Stimulated activated CD8-positive, alpha-beta memory T cell treated with anti-CD3 and anti-CD28 coated beads, Interleukin-7, amount 100 ng/mL, for 48 hours (primary cell): ENCODE measurements at places on chromosomes 3 and 15.

DNA sequence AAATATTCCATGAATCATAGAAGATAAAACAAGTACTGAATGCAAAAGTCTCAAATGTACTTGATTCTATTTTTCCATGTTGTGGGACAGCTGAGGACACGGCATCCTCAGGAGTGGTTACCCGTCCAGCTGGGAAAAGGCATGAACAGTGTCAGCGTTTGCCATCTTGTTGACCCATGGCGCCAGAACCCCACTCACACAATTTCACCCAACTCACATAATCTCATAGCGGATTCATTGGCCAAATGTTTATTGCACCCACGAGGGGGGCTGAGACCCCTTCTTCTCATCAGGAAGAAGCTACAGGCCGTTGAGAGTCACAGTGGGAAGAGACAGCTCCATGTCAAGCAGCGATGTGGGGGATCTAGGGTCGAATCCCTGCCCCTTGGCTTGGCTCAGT, 72.9 kb downstream of the OCA2 start:
- DNase-seq, result no peak

- DNase-seq, result no peak
These were observed 63.6 kb downstream of the SMAD6 start for GRCh38 chr15:66765478-66766281.

DNA sequence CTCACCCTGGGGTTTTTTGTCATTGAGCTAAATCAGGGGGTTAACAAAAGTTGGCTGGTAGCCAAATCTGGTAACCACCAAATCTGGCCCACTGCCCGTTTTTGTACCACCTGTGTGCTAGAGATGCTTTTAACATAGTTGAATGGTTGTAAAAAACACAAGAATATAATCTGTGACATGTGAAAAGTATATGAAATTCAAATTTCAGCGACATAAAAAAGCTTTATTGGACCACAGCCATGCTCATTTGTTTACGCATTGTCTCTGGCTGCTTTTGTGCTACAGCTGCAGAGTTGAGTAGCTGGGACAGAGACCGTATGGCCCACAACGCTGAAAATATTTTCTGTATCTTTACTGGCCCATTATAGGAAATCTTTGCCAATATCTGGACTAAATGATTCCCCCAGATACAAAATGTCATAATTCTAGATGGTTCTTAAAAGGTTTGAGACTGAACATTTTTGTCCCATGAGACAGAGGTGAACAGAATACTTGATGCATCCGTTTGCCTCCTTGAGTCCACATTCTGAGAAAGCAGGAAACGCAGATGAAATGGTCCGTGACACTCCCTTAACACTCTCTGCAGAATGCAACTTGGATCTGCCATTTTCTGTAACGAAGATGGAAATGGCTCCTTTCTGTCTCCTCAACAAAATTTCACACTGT, 120.9 kb upstream of the PDZRN3 start:
- no peak for DNase-seq

DNA sequence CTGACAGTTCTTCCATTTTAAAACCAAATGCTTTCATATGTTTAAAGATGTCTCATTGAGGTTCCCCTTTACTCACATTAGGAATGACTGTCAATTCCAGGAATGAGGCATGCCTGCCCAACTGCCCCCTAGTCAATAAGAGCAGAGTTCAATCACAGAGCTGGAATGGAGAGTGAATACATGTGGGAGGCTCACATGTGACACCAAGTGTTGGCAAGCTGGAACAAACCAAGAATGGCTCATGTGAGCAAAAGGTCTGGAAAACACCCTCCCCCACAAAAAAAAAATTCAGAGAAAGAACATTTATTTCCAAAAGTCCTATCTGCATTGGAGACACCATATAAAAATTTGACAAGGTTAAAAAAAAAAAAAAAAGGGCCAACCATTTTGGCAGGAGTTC, 3.7 kb downstream of the PBRM1 start:
- no peak for DNase-seq

GRCh38 chr3:79773291-79773690, 5.5 kb upstream of the ROBO1 start:
- no peak for DNase-seq

- no peak for DNase-seq
These were observed 52.4 kb downstream of the HEG1 start for GRCh38 chr3:125003369-125003853.

- no peak for DNase-seq
These were observed 15.3 kb upstream of the UNC13C start for GRCh38 chr15:53962646-53963561.

GRCh38 chr3:8220291-8220690, 281.3 kb upstream of the LMCD1 start:
- no peak for DNase-seq

DNA sequence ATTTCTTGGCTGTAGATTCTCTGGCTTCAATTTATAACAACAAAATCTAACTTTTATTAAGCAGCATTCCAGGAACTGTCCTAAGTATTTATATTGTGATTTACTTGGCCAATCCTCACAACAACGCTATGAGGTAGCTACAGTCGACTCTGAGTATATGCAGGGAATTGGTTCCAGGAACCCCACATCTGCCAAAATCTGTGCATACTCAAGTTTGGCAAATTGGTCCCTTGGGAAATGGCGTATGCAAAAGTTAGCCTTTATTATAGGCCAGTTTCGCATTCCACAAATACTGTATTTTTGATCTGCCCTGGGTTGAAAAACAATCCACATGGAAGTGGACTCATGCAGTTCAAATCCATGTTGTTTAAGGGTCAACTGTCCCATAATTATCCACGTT, 53.9 kb downstream of the RAP2B start:
- DNase-seq, result no peak

DNA sequence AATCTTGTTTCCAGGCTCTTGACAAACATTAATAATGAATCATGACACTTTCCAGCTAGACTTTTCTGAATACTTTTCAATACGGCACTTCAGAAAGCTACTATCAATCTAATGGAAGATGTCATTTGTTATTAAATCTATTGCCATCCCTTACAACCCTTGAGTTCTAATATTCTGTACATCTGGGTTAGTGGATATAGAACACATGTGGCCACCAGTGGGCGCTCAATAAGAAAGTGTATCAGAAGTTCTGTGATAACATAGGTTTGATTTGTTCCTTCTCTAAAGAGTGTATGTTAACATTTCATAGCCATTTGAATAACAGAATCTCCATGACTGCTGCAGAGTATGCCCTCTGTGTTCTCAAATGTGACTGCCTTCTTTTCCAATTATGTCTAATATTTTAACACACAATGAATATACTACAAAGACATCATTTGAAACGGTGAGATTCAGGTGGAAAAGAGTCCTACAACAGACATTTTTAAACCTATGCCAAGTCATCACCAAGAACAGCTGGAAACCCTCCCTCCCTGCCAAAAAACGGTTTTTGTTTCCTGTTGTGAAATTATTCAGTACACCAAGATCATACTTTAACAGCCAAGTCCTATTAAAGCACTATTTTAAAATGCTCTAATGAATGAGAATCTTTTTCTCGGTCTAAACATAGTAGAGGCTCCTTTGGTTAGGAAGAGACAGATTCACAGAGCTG, 22.2 kb downstream of the ALDH1A2 start:
- no peak for DNase-seq

- DNase-seq, result no peak
These were observed 107.1 kb upstream of the FHIT start for GRCh38 chr3:61358364-61358763.

- DNase-seq, result no peak
These were observed 48.9 kb downstream of the MCTP2 start for GRCh38 chr15:94280301-94280700.
